Lung (tissue), 17 donors: ENCODE measurements at places on chromosomes 6 and 20.

DNA sequence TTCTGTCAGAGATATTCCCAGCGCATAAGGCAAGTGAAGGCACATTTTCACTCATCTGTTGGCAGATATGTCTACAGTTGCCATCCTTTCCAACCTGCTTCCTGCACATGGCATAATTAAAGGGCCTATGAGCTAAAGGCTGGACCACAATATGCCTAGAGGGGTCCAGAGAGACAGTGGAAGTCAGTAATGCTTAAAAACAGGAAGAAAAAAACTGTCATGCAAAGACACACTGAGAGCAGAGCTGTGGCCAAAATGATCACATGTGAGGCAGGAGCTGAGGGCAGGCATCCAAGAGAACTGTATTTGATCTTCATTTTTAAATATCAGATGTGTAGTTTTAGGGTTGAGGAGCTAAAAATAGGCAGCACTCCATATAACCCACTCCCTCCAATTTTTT, 125.0 kb upstream of the BACH2 start:
- no peak for DNase-seq

DNA sequence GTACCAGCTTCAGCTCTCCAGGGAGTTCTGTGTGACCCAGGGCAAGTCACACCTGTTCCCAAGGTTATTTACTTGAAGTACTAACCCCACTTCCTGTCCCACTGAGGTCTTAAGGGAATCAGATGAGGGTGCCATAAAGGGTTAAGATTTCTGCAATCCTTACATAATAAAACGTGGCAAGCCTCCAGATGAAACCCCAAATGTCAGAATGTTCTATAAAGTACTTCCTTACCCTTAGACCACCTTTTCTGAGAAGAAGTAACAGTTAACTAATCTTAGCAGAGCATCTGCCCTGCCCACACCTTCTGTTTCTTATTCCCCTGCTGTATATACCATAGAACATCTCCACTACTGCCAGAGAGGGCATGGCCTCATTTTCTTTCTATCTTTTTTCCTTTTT, 6.0 kb upstream of the AVP start:
- no peak for DNase-seq

- DNase-seq, result no peak
Observed at GRCh38 chr6:151075930-151076555, 163.7 kb upstream of the AKAP12 start.

DNA sequence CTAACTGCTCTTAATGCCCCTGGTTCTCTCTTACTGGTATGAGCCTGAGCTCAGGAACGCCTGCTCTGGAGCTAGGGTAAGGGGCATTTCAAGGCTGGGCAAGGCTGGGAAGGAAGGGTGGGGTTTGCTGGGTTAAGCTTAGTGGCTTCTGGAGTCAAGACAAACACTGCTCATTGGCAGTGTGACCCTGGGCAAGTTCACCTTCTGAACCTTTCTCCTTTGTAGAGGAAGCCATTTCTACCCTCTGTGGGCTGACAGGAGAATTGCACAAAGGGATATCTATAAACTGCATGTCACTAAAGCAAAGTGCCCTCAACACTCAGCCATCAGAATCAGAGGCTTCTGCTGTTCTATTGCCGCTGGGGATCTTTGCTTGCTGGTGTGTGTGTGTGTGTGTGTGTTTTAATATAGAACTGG, 20.3 kb upstream of the LRRN4 start:
- no peak for DNase-seq

DNA sequence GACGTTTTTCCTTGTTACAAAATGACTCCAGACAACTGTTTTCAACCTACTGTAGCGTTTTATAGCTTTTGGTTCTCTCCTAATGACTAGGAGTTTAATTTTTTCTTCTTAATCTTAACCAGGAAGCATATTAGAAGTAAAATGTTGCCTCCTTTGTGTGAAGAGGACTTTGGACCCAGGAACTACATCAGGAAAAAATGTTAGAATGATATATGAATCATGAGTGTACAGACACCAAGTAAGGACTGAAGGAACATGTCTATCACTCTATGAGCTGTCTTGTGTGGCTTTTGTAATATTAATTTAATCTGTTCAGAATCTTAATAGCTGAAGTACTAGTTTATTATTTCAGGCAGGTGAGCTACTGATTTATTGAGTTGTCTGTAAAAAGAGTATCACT, 71.0 kb upstream of the MARCKS start:
- DNase-seq, result no peak

DNA sequence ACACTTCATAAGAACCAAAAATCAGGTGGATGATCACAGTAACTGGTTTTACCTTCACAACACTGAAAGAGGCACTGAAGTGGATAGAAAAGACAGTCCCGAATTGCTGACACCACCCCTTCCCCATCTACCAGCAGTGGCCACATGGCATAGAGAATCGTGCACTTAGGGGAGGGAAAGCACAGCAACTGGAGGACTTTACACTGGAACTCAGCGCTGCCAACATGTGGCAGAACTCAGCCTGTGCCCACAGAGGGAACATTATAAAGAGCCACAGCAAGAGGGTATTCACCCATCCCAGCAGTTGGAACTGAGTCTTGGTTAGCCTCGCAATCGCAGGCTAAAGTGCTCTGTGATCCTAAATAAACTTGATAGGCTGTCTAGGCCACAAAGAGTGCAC, 6.5 kb upstream of the KIAA1586 start:
- no peak for DNase-seq

DNA sequence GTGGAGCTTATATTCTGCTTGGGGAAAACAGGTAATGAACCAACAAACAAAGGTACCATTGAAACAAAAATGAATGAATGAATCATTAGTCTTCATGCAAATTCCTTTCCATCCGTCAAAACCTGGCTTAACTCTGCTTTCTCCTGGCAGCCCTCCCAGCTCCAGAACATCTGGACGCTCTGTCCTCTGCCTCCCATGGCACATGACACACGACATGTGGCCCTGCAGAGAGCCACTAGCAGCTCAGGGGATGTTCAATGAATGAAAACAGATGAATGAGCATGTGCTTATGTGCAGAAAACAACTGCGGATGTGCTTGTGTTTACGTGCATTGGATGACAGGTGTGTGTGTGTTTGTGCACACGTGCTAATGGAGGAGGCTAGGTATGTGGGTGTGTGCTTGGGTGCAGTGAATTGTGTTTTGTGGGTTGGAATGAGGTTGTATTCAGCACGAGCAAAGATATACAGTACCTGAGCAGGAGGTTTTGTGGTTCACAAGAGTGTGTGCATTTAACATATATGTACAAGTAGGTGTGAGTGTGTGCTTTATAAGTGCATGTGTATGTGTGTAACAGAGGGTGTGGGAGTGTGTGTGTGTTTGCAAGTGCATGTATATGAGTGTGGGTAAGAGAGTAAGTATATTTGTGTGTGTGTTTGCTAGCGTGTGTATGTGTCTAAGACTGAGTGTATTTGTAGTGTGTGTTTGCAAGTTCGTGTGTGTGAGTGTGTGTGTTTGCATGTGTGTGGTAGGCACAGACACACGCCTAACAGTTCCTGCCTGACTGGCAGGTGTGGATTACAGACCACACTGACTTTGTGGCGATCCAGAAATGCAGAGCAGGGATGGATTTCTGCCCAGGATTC, 374.1 kb upstream of the SULF2 start:
- DNase-seq, result no peak

- no peak for DNase-seq
Observed at GRCh38 chr20:41889126-41889843, 271.1 kb upstream of the CHD6 start.

DNA sequence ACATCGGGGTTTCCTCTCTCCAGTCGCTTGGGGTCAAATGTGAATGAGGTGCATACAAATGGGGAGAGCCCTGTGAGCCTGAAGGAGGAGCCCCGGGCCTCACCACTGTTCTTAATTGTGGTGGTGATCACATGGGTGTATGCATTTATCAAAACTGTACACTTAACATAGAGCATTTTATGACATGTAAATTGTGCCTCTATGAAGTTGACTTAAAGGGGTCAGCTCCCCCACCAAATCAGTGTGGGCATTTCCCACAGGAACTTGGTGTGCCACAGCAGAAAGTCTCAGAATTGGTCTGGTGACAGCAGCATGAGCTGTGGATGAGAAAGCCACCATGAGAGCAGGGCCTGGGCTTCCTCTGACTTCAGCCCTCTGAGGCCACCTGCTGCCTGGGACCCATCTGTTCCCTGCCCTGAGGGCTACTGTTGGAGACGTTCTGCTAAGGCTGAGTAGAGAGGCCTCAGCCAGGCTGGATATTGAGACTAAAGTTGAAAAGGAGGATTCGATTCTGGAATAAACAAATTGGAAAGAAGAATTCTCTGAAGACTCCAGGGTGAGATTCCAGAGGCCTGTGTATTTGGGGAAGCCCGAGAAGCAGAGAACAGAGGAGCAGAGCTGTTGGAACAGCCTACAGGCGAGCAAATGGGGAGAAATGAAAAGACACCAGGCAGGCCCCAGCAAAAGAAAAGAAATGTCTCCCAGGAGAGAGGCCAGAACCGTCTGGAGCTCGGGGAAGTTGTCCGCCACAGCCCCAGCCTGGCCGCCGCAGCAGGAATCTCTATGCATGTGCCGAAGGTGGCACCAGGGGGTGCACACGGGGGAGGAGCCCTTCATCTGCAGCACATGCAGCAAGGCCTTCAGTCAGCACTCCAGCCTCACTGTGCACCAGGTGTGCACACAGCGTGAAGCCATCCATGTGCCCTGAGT, 37.6 kb upstream of the XRN2 start:
- DNase-seq, result no peak

DNA sequence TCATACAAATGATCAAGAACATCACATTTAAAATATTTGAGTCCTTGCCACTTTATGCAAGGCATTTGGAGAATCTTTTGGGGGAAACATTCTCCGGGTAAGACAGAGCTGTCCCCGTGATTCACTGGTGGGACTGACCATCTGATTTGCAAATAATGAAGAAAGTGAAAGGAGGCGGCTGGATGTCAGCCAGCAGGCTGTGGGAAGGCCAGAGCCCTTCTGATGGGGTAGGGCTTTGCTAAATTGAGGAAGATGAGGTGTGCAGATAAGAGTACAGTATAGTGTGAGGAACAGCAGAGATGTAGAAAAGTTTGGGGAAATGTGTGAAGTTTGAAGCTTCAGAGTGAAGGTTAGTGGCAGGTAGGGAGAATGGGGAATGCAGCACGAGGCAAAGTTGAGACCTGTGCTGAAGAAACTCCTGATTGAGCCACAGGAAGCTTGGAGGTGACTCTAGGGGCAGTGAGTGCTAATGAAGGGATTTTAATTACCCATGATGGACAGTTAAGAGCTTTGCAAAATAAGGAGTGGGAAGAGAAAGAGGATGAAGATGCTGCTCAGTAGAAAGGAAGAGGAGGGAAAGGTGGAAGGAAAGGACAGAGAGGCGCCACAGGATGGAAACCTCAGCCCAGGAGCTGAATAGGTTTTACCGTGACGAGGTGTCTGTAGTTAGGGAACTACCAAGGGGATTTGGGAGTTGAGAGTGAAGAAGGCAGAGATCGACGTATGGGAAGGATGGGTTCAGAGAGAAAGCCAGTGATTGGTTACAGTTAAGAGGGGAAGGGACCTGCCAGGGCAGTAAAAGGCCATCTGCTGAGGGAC, 68.7 kb downstream of the SNX9 start:
- DNase-seq, result no peak

- DNase-seq, result no peak
Observed at GRCh38 chr20:14049111-14049510, 53.8 kb downstream of the MACROD2 start.

- DNase-seq, result peak; percentile 20
Observed at GRCh38 chr6:51514748-51515402, 572.5 kb downstream of the PKHD1 start.

DNA sequence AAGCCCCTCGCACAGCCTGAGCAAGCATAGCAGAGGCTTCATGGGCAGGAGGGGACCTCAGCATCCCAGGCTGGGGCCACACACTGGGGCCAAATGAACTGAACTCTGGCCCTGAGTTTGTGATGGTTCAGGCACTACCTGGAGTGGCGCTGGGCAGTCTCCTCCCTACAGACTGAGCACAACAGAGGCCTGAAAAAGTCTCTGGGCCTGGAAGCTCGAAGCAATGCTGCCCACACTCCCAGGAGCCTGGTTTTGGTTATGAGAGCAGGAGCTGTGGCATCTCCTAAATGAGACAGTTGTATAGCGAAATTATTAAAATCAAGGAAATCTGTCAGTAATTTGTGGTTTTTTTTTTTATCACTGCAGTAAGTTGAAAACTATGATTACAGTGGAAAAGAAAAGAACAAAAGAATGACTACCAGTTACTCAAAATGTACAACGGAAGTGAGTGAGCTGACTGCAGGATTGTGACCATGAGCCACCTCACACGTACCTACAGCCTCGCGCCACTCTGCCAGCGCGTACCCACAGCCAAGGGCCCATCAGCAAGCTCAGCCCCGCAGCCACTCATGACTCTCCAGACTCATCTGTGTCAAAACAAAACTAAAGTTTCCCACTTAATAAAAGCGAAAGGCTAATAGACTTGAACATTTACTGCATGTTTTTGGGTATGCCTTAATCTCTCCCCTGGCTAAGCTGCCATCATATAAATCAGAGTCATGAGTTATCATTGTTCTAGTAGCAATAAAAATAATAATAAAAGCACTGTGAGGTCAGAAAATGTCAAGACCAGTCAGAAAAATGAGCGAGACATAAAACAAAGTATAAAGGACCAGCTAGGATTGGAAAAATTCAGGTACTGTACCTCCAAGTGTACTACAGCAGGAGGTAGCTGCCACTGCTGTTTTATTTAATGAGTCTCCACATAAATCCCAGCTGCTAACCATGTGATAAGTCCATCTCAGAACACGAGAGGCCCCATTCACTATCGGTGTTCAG, 177.0 kb downstream of the FOXC1 start:
- DNase-seq, result no peak

DNA sequence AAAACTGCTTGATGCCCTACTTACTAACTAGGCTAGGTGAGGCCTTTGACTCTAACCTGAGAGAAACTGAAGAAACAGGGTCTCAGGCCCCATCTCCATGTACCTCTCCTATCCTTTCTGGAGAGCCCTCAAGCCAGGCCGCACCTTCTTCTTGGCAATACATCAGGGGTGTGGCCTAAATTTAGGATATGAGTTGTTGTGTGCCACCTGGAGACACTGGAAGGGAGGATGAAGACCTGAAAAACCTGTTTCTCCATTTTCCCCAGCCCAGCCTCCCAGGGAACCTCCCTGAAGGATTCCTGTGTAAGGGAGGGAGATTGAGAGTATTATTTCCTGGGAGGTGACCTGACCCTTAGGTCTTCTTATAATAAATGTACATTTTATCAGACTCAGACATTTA, 3.1 kb downstream of the LY6G6D start:
- no peak for DNase-seq
